Thoracic aorta (tissue), 2 donors: ENCODE measurements at places on chromosomes 11 and 22. TPM values are rescaled to one million over a fixed set of nuclear protein-coding genes. Genes with fewer than 3 reads are reported as not detected.

DNA sequence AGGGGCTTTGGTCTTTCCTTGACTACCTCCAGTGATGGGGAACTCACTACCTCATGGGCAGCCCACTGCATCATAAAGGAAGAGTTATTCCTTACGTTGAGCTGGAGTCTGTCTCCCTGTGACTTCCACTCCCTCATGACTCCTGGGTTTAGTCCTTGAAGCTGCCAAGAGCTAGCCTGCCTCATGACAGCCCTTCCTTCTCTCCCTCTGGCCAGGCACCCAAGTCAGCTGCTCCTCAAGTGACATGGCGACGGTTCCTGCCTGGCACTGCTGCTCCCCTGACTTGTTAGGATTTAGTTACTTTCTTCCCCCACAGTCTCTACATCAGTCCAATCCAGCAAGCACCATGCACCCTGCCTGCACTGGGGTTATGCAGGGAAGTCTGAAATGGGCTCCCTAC is 196.1 kb upstream of the TBCEL start:
- no peaks in the 10 kb centered on the region for H3K36me3 ChIP-seq
- no peak overlapping the region for H3K27ac ChIP-seq
- H3K4me1 ChIP-seq = no peaks in the 10 kb centered on the region

GRCh38 chr11:102534261-102534872 is 3.8 kb upstream of the MMP7 start:
- DNase-seq = no peak
- H3K4me1 ChIP-seq = no peaks in the 10 kb centered on the region
- H3K27ac ChIP-seq = no peak overlapping the region
- H3K27me3 ChIP-seq = no peaks in the 10 kb centered on the region
- H3K4me3 ChIP-seq = no peak overlapping the region
- no peaks in the 10 kb centered on the region for H3K36me3 ChIP-seq

- no peak for DNase-seq
- no peaks in the 10 kb centered on the region for H3K4me1 ChIP-seq
- H3K4me3 ChIP-seq = no peak overlapping the region
- H3K27me3 ChIP-seq = no peaks in the 10 kb centered on the region
- no peaks in the 10 kb centered on the region for H3K36me3 ChIP-seq
Measured at GRCh38 chr22:27399161-27399560, 402.4 kb downstream of the MN1 start.

- no peaks in the 10 kb centered on the region for H3K4me1 ChIP-seq
- H3K27me3 ChIP-seq = no peaks in the 10 kb centered on the region
- no peak overlapping the region for H3K27ac ChIP-seq
- no peak overlapping the region for H3K4me3 ChIP-seq
- H3K36me3 ChIP-seq = no peaks in the 10 kb centered on the region
Measured at GRCh38 chr11:126189109-126189929, 22.1 kb downstream of the RPUSD4 start.

DNA sequence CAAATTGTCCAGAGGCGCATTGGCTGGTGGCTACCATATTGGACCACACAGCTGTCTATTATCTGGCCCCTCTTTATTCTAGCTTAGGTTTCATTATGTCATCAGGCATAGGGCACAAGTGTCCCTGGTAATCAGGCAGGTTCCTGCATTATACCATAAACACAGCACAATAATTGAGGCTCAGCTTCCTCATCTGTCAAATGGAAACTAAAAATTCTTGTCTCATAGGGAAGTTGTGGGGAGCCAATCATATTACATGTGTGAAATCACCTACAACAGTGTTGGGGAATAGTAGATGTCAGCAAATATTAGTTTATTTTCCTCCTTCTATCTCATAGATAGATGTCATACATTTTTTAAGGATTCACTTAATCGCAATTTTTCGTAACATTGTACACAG is 231.0 kb upstream of the SORL1-AS1 start:
- no peaks in the 10 kb centered on the region for H3K36me3 ChIP-seq
- H3K27ac ChIP-seq = no peak overlapping the region
- DNase-seq = no peak
- H3K4me3 ChIP-seq = no peak overlapping the region

KCNJ4 gene
- total RNA-seq = not detected

PLAAT2 gene
- total RNA-seq = not detected

RIMBP3C gene
- total RNA-seq = 0.28 TPM

BANF1 gene
- 60.0 TPM for total RNA-seq

DNA sequence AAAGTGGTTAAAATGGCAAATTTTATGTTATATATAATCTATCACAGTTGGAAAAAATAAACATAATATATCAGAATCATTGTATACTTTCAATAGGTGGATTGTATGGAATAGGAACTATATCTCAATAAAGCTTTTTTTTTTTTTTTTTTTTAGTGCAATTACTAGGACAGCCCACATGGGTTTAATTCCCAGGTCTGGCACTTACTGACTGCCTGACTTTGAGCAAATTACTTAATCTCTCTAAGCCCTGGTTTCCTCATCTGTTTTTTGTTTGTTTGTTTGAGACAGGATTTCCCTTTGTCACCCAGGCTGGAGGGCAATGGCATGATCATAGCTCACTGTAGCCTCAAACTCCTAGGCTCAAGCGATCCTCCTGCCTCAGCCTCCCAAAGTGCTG is 26.1 kb upstream of the BAIAP2L2 start:
- no peaks in the 10 kb centered on the region for H3K27me3 ChIP-seq
- H3K4me1 ChIP-seq = no peaks in the 10 kb centered on the region
- no peak overlapping the region for H3K27ac ChIP-seq
- H3K36me3 ChIP-seq = no peaks in the 10 kb centered on the region
- no peak overlapping the region for H3K4me3 ChIP-seq
- no peak for DNase-seq

SHISA8 gene
- not detected for total RNA-seq

- no peaks in the 10 kb centered on the region for H3K27me3 ChIP-seq
- no peaks in the 10 kb centered on the region for H3K4me1 ChIP-seq
- no peak for DNase-seq
- no peaks in the 10 kb centered on the region for H3K36me3 ChIP-seq
- H3K4me3 ChIP-seq = no peak overlapping the region
Measured at GRCh38 chr11:73622926-73623593, 23.3 kb upstream of the PLEKHB1 start.

ASCL2 gene
- total RNA-seq = 0.41 TPM

- no peak overlapping the region for H3K27ac ChIP-seq
- H3K36me3 ChIP-seq = peaks cover 3% of the 10 kb centered on the region
- no peaks in the 10 kb centered on the region for H3K27me3 ChIP-seq
- no peaks in the 10 kb centered on the region for H3K4me1 ChIP-seq
- DNase-seq = no peak
Measured at GRCh38 chr11:44189986-44190882, 94.8 kb downstream of the EXT2 start.

DNA sequence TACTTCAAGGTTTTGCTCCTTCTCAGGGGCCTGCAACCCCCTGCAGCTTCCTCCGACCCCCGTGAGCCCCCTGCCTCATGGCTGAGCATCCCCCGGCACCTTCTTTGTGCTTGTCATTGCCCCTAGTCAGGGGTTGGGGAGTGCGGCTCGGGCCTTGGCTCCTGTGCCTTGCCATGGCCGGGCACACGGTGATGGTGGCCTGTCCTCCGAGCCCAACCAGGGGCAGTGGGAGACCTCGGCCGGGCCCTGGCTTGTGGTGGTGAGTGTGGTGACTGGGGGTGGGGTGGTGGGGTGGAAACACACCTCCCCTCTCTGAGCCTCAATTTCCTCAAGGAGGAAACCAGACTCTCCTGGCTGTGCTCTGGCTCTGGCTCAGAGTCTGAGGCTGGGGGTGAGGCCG is 1.5 kb upstream of the MRGPRG start:
- no peaks in the 10 kb centered on the region for H3K4me1 ChIP-seq
- H3K36me3 ChIP-seq = no peaks in the 10 kb centered on the region
- no peak overlapping the region for H3K4me3 ChIP-seq

DNA sequence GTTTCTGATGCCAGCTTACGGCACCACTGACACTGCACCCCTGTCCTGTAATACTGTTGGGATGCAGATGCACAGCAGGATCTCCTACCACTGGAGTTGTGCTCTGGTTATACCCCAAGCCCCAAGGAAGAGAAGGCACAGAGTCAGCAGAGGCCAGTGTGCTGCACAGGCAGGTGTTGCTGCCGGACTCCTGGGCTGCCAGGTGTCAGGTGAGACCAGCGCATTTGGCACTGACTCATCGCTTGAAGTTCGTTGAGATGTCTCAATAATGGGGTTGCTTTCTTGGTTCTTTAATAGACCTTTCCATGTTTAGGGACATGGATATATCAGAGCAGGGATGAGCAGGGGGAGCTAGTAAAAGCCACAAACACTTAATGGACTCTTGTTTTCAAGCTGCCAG is 75.7 kb upstream of the TTC12 start:
- H3K36me3 ChIP-seq = peaks cover 4% of the 10 kb centered on the region
- no peak for DNase-seq
- peaks cover 6% of the 10 kb centered on the region for H3K4me1 ChIP-seq
- no peak overlapping the region for H3K27ac ChIP-seq

BATF2 gene
- total RNA-seq = 0.92 TPM

TRPM5 gene
- total RNA-seq = not detected

- H3K4me3 ChIP-seq = peak overlapping the region; percentile 34
- H3K36me3 ChIP-seq = no peaks in the 10 kb centered on the region
- H3K27me3 ChIP-seq = no peaks in the 10 kb centered on the region
- H3K4me1 ChIP-seq = peaks cover 26% of the 10 kb centered on the region
- no peak overlapping the region for H3K27ac ChIP-seq
- no peak for DNase-seq
Measured at GRCh38 chr11:133966921-133967598, 10.3 kb upstream of the IGSF9B start.

DNA sequence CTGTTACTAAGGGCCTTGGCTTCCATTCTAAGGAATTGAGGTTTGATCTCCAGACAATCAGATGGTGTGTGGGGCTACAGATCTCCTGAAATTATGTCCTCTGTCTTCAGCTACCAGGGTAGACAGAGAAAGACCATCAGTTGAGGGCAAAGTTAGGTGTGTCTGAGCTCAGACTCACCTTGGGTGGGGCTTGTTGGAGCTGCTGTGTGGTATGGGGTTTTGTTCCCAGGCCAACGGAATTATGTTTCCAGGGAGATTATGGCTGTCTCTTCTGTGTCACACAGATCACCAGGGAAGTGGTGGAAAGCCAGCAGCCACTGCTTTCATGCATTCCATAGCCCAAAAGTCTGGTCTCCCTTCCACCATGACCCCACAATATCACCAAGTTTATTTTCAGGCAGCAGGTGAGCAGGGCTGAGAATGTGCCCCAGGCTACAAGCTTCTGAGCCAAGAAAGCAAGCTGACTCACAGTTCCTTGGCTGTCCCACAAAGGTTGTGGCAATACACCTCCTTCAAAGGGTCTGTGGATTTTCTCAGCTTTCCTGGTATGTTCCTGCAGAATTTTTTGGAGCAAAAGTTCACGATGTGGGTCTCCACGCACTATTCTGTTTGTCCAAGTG is 714.9 kb downstream of the LUZP2 start:
- no peaks in the 10 kb centered on the region for H3K4me1 ChIP-seq
- H3K4me3 ChIP-seq = no peak overlapping the region

RTN4RL2 gene
- 0.35 TPM for total RNA-seq

- H3K4me3 ChIP-seq = no peak overlapping the region
- no peak overlapping the region for H3K27ac ChIP-seq
- no peaks in the 10 kb centered on the region for H3K27me3 ChIP-seq
- H3K36me3 ChIP-seq = no peaks in the 10 kb centered on the region
Measured at GRCh38 chr11:72439455-72439854, 5.1 kb upstream of the CLPB start.

HTR3B gene
- not detected for total RNA-seq

- no peaks in the 10 kb centered on the region for H3K36me3 ChIP-seq
- no peak overlapping the region for H3K27ac ChIP-seq
- no peaks in the 10 kb centered on the region for H3K27me3 ChIP-seq
- H3K4me1 ChIP-seq = no peaks in the 10 kb centered on the region
Measured at GRCh38 chr11:84396521-84396920, 1110.4 kb upstream of the CCDC90B start.

DNA sequence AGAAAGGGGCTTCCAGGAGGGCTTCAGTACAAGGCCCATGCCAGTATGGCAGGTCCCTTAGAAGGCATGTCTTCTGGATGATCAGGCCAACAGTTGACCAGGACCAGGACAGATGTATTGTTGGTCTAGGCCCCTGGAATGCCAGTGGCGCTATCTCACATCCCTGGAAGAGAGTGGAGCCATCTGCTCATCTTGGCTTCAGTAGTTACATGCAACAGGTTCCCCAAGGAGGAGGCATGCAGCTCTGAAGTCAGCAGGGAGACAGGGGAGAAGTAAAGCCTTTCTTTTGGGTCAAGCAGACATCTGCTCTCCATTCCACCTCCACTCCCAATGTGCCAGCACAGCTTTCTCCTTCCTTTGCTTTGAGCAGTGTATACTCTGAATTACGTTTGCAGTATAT is 244.1 kb downstream of the KIRREL3 start:
- no peaks in the 10 kb centered on the region for H3K36me3 ChIP-seq
- DNase-seq = no peak
- no peaks in the 10 kb centered on the region for H3K27me3 ChIP-seq
- H3K4me1 ChIP-seq = no peaks in the 10 kb centered on the region
- H3K4me3 ChIP-seq = no peak overlapping the region
- no peak overlapping the region for H3K27ac ChIP-seq

DNA sequence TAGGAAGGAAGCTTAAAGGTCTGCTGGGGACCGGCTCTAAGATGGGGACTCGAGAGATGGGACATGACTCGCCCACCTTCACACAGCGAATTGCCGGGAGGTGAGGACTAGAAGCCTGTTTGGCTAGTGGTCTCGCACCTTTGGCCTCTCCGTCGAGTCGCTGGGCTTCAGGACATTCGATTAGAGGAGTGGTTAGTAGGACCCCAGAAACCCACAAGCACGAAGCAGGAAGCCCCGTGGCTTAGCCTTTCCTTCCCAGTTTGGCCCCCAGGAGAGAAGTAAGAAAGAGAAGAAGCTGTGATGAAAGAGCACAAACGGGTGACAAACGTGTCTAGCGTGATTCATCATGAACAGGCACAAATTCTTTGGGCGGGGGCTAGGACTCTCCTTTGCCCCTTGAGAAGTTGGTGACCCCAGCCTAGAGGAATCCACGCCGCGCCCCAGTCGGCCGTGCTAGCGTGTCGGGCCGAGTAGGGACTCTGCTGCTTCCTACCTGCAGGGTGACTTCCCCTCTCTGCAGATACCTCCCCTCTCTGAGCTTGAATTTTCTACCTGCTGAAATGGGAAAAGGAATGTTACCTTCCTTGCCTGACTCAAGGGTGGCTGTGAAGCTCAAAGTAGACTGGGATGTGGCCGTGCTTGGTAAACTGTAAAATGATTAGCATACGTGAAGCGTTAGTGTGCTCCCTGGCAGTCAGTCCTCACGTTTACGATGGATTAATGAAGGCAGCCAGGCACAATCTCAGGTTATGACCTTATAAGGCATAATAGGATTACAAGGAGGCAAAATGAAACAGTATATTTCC is 1.1 kb upstream of the ADM start:
- no peaks in the 10 kb centered on the region for H3K36me3 ChIP-seq
- peak overlapping the region; percentile 77 for H3K27ac ChIP-seq
- peaks cover 12% of the 10 kb centered on the region for H3K4me1 ChIP-seq
- no peak for DNase-seq

MMP8 gene
- total RNA-seq = not detected

SCO2 gene
- total RNA-seq = 3.5 TPM

GRCh38 chr22:47997052-47997590 is 1234.7 kb downstream of the TBC1D22A start:
- no peak overlapping the region for H3K27ac ChIP-seq
- H3K36me3 ChIP-seq = no peaks in the 10 kb centered on the region
- H3K27me3 ChIP-seq = no peaks in the 10 kb centered on the region
- no peak for DNase-seq
- H3K4me1 ChIP-seq = no peaks in the 10 kb centered on the region
- no peak overlapping the region for H3K4me3 ChIP-seq

GRCh38 chr22:39940757-39941305 is 19.4 kb upstream of the TMA7B start:
- H3K4me3 ChIP-seq = no peak overlapping the region
- H3K4me1 ChIP-seq = no peaks in the 10 kb centered on the region
- no peak for DNase-seq
- no peak overlapping the region for H3K27ac ChIP-seq
- H3K27me3 ChIP-seq = no peaks in the 10 kb centered on the region

LINC01488 gene
- not detected for total RNA-seq
